Skeletal muscle cell (primary cell): ENCODE measurements at places on chromosomes 2 and 18.

- DNase-seq, result no peak
Measured at GRCh38 chr18:30644158-30644557, 398.4 kb downstream of the DSC3 start.

DNA sequence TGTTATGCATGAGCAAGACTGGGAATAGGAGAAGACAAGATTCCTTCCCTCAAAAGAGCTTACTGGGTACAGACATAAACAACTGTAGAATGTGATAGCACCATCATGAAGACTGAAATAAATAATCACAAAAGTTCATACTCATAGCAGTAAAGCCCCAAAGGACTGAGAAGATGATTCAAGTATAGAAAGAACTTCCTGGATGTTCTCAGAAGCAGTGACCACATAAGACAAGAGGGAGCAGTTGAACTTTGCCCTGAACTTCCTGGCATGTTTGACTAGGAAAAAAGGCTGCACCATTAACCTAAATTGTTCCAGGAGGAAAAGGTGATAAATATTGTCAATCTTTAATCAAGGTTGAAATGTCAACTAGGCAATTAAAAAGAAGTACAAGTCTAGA is 57.8 kb upstream of the CCDC141 start:
- peak; percentile 73 for DNase-seq

- peak; percentile 4 for DNase-seq
Measured at GRCh38 chr2:238097988-238098871, 1.9 kb upstream of the ESPNL start.

- no peak for DNase-seq
Measured at GRCh38 chr18:24346254-24346653, 51.4 kb downstream of the OSBPL1A start.

- no peak for DNase-seq
Measured at GRCh38 chr18:22521026-22521707, 103.5 kb upstream of the CTAGE1 start.

DNA sequence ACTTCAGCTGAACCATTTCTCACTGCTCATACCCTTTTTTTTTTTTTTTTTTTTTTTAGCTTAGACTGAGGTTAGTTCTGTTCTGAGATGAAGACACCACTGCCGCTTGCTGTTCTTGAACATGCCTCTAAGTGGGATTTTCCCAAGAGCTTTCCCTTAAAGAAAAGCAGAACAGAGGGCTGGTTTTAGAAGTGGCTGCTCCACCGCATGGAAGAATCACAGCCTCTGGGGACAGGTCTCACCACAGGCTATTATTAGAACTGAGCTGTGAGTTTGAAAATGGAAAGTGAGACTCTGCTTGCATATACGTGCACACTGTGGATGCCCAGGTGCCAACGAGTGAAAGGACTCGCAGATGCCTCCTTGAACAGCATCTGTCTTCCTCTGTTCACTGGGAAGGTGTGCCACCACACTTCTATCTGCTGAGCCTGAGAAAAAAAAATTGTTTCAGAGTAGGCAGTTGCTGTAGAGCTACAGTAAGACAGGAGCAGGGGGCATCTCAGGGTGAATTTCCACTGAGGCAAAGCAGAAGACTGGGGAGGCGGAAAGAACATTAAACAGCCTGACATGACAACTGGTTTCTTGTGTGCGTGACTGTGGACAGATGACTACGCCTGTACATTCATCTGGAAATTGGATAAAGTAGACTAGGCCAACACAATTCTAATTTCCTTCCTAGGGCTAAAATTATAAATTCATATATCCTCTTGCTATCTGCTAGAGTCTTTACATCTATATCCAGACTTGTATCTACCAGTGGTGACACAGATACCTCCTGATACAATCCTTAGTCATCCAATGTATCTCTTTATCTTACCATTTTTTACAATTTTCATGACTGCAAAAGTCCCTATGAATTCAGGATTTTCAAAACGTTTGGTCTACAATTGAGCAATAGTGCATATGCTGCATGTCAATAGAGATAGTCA is 1045.7 kb upstream of the CELF4 start:
- no peak for DNase-seq

- DNase-seq, result peak; percentile 76
Measured at GRCh38 chr2:119230219-119231185, 6.9 kb downstream of the STEAP3 start.

DNA sequence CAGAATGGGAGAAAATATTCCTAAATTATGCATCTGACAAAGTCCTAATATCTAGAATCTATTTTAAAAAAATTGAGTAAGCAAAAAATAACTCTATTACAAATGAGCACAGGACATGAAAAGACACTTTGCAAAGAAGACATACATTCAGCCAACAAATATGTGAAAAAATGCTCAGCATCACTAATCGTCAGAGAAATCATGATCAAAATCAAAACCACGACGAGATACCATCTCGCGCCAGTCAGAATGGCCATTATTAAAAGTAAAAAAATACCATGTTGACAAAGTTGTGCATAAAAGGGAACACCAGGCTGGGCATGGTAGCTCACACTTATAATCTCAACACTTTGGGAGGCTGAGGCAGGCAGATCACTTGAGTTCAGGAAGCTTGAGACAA is 63.5 kb downstream of the EVA1A start:
- DNase-seq, result no peak

DNA sequence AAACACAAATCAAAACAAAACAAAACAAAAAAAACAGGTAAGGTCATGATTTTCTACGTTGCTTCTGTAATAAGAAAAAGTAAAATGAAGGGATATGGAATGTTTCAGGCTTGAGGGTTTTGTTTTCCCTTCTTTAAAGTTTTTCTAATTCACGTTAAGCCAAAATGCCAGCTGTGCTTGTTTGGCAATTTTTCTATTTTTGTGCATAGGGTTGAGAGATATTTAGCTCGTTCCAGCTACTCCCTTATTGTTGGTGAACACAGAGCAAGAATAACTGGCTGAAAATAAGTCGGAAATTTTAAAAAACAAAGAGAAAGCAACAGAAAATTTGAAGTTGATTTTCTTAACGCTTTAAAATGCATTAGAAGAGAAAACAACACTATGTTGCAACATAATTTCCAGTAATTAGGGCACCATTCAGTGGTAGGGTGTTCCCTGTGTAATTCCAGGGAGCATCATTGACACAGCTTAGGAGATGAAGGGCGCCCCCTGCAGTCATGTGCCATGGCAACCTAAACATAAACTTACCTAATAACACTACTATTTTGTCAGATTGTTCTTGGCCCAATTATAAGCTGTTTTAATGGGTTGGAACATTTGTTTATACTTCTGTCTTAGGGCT is 99.5 kb downstream of the DTNA start:
- DNase-seq, result peak; percentile 12

GRCh38 chr2:35080231-35080910 is 1275.2 kb upstream of the CRIM1 start:
- DNase-seq, result peak; percentile 37

GRCh38 chr2:26738481-26738880 is 25.6 kb upstream of the SLC35F6 start:
- DNase-seq, result no peak

DNA sequence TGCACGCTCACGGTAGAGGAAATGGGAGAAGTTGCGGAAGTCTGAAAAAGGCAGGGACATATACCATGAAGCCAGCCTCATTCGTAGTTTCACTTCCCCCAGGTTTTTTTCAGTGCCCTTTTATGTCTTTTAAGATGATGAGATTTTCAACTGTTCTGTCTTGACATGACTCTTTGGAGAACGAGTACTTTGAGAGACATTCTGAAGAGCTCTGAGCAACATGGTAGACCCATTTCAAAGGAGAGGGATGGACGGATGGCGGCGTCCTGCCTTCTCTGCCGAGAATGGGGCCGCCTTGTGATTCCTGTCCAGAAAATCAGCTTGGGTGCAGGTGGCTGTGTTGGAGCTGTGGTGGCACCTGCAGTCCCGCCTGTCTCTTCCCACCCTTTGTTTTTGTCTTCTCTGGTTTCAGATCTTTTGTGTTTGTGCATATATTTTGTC is 41.7 kb downstream of the SH3BP4 start:
- DNase-seq, result no peak

DNA sequence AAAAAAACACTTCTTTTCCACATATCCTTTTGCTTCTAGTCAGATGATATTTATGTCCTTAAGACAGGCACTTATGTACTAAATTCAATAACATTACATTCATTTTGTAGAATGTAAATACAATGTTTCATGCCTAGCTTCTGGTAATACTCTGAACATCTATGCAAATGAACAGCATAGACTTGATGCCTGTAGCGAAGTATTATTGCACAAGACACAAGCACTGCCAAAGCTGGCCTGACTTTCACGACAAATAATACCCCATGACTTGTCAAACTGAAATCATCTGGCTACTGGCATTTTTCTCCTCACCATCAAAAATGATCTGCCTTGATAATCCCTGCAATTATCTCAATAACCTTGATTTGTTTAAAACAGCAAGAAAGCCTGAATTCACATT is 101.3 kb downstream of the L3MBTL4 start:
- no peak for DNase-seq

DNA sequence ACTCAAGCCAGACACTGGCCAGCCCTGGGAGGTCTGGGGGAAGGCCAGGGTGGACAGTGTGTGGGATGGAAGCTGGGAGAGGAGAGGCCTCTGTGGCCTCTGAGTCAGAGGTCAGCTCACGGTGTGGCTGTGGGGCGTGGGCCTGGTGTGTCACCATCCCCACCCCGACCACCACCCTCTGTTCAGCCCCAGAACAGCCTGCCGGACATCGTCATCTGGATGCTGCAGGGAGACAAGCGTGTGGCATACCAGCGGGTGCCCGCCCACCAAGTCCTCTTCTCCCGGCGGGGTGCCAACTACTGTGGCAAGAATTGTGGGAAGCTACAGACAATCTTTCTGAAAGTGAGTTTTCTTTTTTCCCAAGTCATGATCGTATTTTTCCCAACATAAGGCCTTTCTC is 110.5 kb downstream of the DYSF start:
- no peak for DNase-seq
